Ascending aorta (tissue), 2 donors: ENCODE measurements at places on chromosomes 2 and 18.
A peak's percentile ranks its signal among the peaks of the same experiment; 100 is the strongest.

DNA sequence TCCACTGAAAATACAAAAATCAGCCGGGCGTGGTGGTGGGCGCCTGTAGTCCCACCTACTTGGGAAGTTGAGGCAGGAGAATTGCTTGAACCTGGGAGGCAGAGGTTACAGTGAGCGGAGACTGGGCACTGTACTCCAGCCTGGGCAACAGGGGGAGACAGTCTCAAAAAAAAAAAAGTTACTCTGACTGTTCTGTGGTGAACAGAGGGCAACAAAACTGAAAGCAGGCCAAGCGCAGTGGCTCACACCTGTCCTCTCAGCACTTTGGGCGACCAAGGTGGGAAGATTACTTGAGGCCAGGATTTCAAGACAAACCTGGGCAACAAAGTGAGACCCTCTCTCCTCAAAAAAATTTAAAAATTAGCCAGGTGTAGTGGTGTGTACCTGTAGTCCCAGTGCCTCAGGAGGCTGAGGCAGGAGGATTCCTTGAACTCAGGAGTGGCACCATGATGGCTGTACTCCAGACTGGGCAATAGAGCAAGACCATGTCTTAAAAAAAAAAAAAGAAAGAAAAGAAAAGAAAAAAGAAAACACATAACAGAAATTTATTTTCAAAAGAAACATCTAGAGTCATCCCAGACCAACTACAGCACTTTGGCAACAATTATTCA is 13.6 kb upstream of the RTN4 start:
- DNase-seq: no peak

DNA sequence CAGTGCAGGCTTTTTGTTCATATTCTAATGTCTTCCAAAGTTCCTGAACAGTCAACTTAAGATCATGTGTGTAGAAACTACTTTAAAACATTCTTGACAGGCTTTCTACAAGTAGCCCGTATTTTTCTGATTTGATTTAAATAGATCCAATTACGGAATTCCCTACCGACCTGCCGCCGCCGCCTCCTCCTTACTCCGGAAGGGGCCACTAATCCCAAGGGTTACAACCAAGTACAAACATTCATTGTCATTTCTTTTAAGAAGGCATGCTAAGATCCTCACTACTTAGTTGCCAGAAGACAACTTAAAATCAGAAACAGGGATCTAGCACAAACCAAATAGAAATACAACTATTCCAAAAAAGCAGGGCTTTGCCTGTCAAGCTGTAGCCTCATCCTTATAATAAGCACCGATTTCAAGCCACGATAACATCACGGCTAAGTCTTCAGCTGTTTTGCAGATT is 784 bp downstream of the WDR33 start:
- no peak for DNase-seq

DNA sequence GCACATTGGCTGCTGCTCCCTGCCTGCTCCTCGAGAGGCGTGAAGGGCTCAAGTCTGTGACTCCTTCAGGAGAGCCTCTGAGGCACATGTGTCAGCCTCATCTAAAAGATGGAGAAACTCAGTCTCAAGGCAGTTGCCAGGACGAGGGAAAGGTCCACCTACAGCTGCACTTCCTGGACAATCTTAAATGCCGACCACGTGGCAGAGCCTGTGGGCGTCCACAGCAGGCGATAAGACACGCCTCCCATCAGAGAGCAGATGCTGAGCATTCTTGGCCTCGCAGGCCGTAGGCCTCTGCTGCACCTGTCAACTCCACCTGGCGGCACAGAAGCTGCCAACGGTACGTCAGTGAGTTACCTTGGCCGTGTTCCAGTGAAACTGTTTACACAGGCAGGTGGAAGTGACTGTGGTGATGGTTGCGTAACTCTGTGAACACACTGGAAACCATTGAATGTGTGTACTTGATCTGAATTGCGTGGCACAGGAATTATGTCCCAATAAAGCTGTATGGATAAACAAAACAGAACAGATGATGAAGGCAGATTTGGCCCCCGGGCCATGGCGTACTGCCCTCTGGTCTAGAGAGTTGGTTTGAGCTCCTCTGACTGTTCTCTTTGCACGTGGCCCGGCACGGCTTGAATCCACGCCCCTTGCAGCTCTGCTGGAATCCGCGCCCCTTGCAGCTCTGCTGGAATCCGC is 114.5 kb downstream of the RNF144A start:
- DNase-seq: no peak

- DNase-seq: no peak
Measured at GRCh38 chr2:128228894-128229293, 89.8 kb downstream of the HS6ST1 start.

- peak; percentile 98 for DNase-seq
Measured at GRCh38 chr2:240250985-240251847, 110.8 kb upstream of the OTOS start.

GRCh38 chr18:56139792-56140254 is 498.6 kb downstream of the TXNL1 start:
- no peak for DNase-seq

DNA sequence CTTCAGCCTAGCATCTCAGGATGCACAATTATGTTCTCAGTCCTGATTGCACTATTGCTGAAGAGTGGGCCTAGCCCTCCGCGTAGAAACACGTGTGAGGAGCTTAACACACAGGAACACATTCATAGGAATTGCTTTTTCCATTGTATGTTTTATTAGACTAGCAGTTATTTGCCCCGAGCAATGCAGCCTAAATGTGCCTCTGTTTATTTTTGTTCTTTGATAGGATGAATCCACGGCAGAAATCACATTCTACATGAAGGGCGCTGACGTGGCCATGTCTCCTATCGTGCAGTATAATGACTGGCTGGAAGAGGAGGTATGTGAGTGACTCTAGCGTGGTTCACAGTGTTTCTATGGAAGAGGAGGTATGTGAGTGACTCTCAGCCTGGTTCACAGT is 65.9 kb upstream of the NFATC1 start:
- DNase-seq: no peak

- no peak for DNase-seq
Measured at GRCh38 chr18:59884351-59884750, 15.4 kb upstream of the PMAIP1 start.

- DNase-seq: no peak
Measured at GRCh38 chr2:196606516-196606915, 33.0 kb upstream of the CCDC150 start.

DNA sequence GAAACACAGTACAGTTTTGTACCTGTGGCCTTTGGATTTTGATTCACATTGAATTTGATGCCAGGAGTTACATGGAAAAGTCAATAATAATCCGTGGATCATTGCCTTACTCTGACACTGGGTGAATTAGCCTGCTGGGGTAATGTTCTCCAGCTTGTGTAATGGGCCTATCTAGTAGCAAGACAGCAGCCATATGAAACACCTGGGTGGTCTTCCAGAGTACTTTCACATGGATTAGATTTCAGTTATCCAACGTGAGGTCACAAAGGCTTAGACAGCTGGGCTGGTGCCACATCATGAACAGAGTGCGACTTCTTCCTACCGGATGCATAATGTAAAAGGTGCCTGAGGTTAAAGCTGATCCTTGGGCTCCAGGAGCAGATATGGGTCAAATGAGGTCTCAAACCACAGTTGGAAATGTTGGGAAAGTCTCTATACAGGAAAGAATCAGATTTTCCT is 486.8 kb downstream of the PARD3B start:
- no peak for DNase-seq

GRCh38 chr2:69577467-69578197 is 65.9 kb downstream of the AAK1 start:
- no peak for DNase-seq

DNA sequence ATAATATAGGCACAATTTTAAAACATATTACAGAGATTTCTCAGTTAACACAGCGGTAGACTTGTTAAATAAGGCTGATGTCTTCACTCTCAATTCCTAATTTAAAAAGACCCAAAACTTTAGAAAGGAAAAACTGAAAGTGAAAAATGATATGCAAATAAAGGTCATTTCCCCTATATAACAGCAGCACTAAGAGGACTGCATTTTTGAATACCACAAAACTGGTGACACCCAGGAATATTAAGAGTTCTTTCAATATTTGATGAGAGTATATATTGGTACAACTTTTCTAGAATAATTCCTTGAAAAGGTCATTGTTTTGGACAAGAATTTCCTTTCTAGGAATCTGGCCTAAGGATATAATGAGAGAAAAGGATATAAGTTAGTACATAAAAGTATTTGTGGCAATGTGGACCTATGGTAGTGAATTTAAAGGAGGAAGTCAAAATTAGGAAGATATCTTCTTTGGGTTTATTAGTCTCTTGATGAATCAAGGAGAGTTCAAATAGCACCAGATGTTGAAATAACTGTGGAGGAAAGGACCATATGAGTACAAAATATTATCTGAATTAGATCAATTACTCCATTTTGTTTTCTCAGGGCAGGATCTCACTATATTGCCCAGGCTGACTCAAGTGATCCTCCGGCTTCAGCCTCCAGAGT is 70.3 kb downstream of the TMEM237 start:
- no peak for DNase-seq

DNA sequence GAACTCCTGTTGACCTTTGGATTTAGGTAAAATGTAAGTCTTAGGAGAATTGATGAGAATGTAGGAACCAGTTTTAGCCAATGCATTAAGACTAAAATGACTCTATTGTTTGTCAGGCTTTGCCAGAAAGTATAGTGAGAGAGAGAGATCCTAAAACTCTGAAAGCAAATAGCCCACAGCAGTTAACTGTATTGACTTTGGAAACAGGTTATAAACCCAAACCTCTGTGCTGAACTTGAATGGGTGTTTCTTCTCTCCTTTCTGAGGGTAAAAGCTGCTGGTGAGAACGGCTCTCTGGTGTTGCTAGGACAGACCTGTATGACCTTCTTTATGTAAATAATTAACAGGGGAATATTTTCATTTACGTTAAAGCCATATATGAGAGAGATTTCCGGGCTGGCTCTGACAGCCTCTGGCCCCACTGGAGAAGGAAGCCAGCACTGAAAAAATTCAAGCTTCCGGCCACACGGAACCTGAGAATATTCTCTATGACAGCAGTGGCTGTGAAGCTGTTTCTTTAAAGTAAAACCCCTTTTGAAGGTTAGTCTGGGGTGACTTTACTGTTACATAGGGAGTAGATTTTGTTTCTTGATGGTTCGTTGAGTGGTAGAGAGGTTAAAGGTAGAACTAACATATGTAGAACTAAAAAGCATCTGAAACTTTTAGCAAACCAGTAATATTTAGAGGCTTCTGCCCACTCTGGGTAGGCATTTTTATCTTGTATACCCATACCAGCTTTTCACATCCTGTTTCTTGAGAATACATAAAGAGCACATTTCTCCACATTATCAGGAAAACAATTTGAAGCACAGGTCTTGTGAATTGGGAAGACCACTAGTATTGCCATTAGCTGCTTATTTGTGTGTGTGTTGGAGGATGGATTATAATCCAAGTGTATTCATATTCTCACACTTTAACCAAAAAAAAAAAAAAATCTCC is 123.8 kb downstream of the SPTBN1 start:
- no peak for DNase-seq
